ENCODE measurements at places on chromosomes 3 and 15. TPM values are rescaled to one million over a fixed set of nuclear protein-coding genes. Genes with fewer than 3 reads are reported as not detected.

C3orf22 gene
- total RNA-seq = not detected

STRC gene
- 3.3 TPM for total RNA-seq

GXYLT2 gene
- total RNA-seq = 0.23 TPM

BCHE gene
- not detected for total RNA-seq

SLC25A26 gene
- 32.3 TPM for total RNA-seq

GOLGA6A gene
- 0.46 TPM for total RNA-seq

CD200 gene
- 27.4 TPM for total RNA-seq

FEZF2 gene
- not detected for total RNA-seq

MUC20 gene
- 3.4 TPM for total RNA-seq

P2RY14 gene
- 0.51 TPM for total RNA-seq

GP5 gene
- 1.9 TPM for total RNA-seq

ENTPD3 gene
- total RNA-seq = not detected

KNSTRN gene
- 61.5 TPM for total RNA-seq

GUCA1C gene
- not detected for total RNA-seq

COMMD2 gene
- total RNA-seq = 40.6 TPM

SLC28A1 gene
- total RNA-seq = not detected

RARRES1 gene
- total RNA-seq = not detected

ALDH1A2 gene
- total RNA-seq = 2.6 TPM

- no peak for DNase-seq
Measured at GRCh38 chr3:101248736-101249135, 71.6 kb downstream of the IMPG2 start.

GRCh38 chr3:123716411-123716810, 131.6 kb upstream of the HACD2 start:
- DNase-seq = no peak

DNA sequence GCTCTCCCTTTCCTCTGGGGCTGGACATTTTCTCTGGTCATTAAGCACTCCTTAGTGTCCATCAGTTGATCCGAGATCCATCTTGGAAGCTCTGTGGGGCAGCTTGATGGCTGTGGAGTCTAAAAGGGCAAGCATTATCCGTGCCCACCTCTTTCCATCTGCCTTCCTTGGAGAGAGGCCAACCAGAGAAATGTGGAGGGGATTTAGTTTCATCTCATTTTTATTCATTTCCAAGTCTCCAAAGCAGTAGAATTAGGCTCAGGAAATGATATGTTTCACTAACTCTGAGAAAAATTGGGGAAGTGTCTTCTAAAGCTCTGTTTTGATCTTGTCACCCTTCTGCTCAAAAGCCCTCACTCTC, 95.9 kb upstream of the KLHL25 start:
- no peak for DNase-seq

- DNase-seq = no peak
Measured at GRCh38 chr15:57064033-57064432, 145.6 kb downstream of the TCF12 start.

GRCh38 chr3:29601861-29602585, 321.2 kb downstream of the RBMS3 start:
- DNase-seq = no peak

DNA sequence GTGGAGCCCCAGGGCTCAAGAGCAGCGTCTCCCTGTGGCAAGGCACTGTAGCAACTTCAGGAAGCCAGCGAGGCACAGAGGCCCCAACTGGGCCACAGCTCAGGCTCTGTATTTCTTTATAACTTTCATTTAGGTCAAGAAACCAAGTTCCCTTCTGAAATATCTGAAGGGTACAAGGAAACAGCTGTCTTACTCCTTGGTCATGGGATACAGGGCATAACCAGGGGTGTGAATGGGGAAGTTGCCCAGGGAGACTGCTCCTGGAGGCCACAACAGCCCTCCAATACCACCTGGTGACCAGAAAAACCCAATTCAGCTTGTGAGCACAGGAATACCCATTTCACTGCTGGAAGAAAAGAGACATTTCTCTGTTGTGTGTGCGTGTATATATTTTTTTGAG, 13.3 kb upstream of the SPTBN5 start:
- DNase-seq = no peak

DNA sequence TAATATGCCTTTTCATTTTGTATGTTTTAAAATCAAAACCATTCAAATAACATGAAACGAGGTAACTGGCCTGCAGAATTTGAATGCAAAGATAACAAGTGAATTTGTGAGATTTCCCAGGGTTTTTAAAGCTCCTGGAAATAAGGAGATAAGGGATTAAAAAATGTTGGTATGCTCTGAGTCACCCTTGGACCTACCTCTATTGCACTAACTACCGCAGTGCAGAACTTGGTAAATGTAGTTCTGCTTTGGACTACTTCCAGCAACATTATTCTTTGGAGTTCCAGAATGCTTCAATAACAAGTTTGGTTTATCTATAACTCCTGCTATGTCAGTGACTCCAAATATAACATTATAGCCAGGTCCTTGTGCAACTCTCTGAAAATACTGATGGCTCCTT, 201.7 kb downstream of the GAP43 start:
- DNase-seq = no peak

- DNase-seq = no peak
Measured at GRCh38 chr3:87287011-87287410, 10.6 kb upstream of the POU1F1 start.

- no peak for DNase-seq
Measured at GRCh38 chr3:118167571-118167970, 867.1 kb downstream of the IGSF11 start.

- DNase-seq = peak; percentile 14
Measured at GRCh38 chr3:71930056-71930991, 145.4 kb upstream of the PROK2 start.

DNA sequence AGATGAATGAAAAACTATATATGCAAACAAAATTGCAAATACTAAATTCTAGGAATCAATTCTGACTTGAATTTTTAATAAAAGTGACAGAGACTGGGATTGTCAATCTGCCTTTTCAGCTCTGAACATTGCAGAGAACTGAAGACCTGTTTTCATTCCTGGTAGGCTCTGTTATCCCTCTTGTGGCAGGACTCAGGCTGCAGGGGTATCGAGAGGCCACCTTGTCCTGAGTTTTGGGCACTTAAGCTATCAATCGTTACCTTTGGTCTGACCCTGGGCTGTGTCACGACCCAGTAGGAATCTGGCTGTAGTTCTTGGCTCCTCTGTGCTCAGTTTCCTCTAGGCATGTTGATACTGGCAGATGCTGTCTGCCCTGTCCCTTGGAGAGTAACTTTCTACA, 238.0 kb downstream of the CACNA2D3 start:
- DNase-seq = no peak

GRCh38 chr3:45664578-45664977, 24.6 kb upstream of the SACM1L start:
- peak; percentile 75 for DNase-seq

GRCh38 chr3:72517921-72518424, 330.3 kb downstream of the SHQ1 start:
- DNase-seq = no peak

DNA sequence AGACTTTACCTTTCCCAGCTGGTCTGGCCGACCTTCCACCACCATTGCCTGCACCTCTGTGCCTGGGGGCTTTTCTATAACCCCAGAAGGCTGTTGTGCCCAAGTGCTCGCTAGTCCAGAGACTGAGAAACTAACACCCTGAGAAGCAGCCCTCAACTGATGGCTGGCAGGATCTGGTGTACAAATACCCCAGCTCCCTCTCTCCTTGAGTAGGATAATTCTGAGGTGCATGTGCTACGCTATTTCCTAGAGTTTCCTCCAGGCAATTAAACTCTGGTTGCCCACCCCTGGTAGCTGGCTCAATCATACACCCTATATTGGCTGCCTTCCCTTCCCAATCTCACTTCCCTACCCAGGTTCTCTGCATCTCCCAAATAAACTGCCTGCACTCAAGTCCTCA, 11.5 kb upstream of the SLC6A1 start:
- no peak for DNase-seq

GRCh38 chr3:172140499-172141391, 101.4 kb downstream of the FNDC3B start:
- no peak for DNase-seq

DNA sequence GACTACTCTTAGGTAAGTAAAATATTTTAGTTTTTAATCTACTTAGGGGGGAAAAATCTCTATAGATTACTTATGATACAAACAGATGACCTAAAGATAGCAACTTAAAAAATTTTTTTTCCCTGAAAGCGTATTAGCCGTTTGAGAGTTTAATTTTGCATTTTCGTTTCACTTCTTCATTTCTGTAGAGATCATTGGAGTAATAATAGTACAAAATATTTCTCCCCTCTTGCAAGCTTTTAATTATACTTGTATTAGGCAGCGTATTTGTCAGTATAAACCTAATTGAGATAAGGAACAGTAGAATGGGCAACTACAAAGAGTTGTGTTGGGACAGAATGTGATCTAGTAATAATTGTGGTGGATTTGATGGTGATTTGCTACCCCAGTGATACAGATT, 10.3 kb downstream of the SKIL start:
- no peak for DNase-seq

- DNase-seq = no peak
Measured at GRCh38 chr3:11482021-11482420, 161.7 kb downstream of the VGLL4 start.

DNA sequence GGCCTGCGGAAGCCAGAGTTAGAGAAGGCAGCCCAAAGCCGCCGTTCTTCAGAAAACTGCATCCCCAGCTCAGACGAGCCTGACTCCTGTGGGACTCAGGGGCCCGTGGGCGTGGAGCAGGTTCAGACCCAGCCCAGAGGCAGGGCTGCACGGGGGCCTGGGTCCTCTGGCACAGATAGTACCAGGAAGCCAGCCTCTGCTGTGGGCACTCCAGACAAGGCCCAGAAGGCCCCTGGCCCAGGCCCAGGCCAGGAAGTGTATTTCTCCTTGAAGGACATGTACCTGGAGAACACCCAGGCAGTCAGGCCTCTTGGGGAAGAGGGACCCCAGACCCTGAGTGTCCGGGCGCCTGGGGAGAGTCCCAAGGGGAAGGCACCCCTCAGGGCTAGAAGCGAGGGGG, 23.1 kb downstream of the ALPK3 start:
- no peak for DNase-seq

- no peak for DNase-seq
Measured at GRCh38 chr15:34850121-34850520, 54.8 kb upstream of the ACTC1 start.

- no peak for DNase-seq
Measured at GRCh38 chr15:55319537-55320237, 665 bp downstream of the PIGB start.

GRCh38 chr15:40501487-40501886, 30.7 kb downstream of the CHST14 start:
- DNase-seq = no peak

- DNase-seq = no peak
Measured at GRCh38 chr3:117719316-117719926, 1009.8 kb downstream of the TUSC7 start.

DNA sequence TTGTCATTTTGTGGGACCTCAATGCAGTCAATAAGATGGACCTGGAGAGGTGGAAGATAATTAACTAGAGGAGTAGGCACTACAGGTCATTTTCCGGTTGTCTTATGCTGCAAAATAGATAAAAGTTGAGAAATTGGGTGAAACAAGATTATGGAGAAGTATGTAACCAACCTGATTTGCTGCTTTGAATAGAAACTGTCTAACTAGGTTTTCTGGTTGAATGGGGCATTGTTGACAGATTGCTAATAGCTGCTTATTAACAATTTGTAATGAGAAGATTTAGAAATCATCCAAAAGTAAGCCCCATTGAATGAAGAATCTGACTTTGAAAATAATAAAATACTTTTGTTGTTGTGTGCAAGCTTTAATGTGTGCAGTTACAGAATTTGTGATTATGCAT, 26.2 kb downstream of the PIAS1 start:
- no peak for DNase-seq

- DNase-seq = no peak
Measured at GRCh38 chr3:64272271-64272670, 47.0 kb upstream of the PRICKLE2 start.

DNA sequence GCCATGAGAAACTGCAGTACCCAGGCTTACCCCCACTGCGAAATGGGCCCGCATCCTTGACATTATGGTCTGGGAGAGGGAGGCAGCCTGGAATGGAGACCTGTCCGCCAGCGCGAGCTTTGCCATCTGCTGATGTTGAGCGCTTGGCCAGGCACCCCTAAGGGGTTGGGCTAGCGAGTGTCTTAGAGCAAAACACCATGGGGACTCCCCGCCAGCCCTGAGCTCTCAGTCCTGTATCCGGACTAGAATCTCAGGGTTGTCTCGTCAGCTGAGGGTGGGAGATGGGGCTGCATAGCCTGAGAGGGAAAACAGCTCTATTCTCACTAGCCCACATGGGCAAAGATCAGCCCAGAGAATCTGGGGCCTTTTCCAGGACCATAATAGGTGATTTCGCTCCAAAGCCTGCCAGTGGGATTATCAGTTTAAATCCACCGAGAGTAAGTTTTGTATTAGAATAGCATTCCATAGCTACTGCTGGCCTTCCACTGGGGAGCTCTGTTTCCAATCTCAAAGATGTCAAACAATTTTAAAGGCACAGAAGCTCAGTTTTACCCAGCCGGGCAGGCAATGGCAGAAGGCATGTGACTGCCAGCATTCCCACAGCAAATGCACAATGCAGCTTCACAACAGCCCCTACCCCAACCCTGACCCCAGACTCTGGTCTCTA, 167.5 kb upstream of the TPM1 start:
- DNase-seq = no peak

GRCh38 chr15:68335251-68335650, 57.7 kb downstream of the FEM1B start:
- DNase-seq = no peak

GRCh38 chr3:101072300-101072699, 79.1 kb upstream of the ABI3BP start:
- DNase-seq = no peak

- DNase-seq = no peak
Measured at GRCh38 chr15:73849641-73850040, 23.7 kb upstream of the TBC1D21 start.

- DNase-seq = no peak
Measured at GRCh38 chr3:194468086-194468485, 18.7 kb downstream of the ATP13A3 start.
